ENCODE measurements at places on chromosomes 6 and 20.

DNA sequence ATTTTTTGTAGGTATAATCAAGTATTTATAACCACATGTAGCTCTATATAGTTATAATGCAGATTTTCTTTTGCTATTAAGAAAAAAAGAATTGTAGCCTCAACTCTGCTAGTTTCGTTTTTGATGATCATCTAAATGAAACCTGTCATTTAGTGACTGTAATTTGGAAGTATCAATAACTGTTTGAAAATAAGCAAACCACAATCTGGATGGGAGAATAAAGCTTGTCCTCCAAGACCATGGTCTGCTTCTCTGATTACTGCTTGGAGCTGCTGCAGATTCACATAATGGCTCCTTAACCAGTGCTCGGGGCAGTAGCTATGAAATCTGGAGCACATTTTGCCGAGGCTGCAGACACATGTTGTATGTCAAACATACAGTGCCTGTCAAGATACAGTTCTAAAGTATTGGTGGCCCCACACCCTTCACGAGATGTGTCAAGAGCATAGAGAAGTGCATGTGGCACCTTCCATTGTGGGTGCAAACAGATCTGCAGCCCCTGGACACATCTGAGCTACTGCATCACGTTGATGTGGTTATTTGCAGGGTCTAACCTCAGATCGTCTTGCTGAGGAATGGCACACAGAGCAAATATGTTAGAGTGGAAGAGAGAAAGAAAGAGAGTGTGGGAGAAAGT, 255.7 kb upstream of the SUPT3H start:
- no peak for DNase-seq

DNA sequence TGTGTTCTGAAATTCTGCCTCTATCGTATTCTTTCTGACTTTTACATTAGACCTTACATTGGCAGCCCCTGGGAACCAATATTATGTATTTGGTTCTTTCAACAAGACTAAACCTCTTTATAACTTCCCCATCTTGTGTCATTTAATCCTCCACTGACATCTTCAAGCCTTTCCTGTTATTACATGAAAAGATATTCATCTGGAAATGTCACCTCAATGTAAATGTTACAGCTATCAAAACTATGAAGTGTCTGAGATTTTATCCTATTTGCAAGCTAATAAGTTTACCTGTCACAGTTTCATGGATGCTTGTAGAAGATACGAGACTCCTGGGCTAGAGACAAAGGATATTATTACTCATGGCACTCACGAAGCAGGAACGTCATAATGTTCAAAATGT, 43.9 kb upstream of the NOX3 start:
- DNase-seq: no peak

DNA sequence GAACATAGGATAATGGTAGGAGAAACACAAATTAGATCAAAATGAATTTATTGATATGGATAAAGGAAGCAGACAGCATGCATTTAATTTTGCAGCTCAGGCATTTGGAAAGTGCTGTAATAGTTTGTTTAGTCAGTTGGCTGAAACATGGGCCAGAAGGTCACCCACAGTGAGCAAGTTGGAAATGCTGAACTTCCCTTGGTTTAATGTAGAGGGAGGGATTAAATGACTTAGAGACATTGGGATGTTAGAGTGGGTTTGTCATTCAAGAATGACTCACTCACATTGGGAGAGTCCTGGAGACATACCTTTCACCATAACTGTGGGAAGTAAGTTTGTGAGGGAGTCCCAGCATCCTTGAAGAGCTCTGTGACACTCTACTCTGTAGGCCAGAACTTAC, 231.5 kb upstream of the PLCB4 start:
- DNase-seq: no peak

GRCh38 chr6:38131527-38131965, 312.0 kb downstream of the ZFAND3 start:
- DNase-seq: no peak

DNA sequence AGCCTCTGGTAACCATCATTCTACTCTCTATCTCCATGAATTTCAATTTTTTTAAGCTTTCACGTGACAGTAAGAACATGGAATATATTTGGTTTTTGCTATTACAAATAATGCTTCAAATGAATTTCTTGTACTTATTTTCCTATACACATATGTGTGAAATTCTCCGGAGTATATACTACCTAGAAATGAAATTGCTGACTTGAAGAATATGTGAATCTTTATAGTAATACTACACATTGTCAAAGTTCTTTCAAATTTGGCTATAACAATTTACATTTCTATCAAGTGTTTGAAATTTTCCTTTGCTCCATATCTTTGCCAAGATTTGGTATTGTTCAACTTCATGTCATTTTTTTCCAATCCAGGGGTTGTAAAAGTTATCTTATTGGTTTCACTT, 11.6 kb upstream of the VGLL2 start:
- no peak for DNase-seq

- no peak for DNase-seq
Measured at GRCh38 chr20:37251825-37252477, 9.7 kb downstream of the GHRH start.

GRCh38 chr6:11264100-11264499, 31.6 kb upstream of the NEDD9 start:
- no peak for DNase-seq

- DNase-seq: no peak
Measured at GRCh38 chr20:47343007-47343472, 13.5 kb downstream of the ZMYND8 start.

DNA sequence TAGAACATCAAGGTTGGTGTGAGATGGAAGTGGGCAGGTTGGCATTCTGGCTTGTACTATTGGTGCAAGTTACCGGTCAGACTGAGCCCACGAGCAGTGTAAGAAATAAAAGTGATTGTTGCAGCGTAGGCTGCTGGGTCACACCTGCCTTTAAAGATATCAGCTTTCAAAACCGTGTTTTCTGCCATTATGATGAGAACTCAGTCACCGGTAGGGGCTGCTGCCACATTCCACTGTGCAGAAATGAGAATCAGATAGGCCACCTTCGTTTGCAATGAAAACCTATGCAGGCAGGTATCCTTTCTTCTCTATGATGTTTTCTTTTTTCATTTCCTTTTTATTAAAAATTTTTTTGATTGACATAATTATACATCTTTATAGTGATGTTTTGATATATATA, 168.5 kb downstream of the MYLK4 start:
- DNase-seq: no peak

GRCh38 chr6:111823831-111824607, 49.2 kb downstream of the FYN start:
- no peak for DNase-seq

DNA sequence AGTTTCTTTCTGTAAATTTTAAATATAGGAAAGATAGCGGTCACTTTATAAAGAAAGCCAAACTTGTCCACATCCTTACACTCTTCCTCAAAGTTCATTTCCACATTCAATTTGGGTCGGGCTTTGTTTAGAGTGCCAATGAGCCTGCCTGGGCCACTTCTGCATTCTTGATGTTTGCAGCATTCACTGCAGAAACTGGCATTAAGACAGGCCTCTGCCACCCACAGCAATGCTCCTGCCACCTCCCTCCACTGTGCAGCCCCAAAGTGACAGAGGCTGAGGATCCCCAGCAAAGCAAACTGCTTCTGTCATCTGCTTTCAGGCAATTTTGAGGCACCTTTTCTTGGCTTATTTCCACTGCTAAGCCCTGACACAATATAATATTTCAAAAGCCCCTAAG, 61.2 kb downstream of the TNFAIP3 start:
- DNase-seq: no peak

DNA sequence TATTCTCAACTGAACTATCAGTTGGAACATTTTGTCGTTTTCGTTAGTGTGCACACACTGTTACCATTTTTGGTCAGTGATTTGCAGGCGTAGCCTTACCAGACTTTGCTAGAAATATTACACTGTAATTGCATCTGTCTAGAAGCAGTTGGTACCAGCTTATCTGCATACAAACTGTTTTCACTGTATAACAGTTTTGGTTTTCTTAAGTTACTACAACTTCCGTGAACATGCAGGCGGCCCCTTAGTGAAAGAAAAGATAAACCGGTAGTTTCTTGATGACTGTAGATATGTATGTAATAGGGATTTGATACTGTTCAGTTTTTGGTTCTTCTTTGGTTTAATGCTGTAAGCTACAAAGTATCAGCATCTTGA, 1.3 kb downstream of the DSTN start:
- no peak for DNase-seq

DNA sequence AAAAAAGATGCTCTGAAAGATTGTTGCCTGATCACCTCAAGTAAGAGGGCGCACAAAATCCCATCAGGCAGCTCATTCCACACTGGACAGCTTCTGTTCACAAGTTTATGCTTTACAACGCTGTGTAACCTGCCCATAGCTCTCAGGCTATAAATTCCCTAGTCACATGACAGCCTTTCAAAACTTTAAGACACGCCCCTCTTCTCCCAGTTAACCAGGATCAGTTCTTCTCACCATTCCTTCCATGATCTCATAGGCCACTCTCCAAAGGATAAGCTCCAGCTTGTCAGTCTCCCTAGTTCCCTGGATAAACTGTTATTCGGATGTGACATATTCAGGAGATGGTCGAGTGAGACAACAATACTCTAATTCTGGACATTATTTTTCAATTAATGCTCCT, 15.0 kb downstream of the ADNP start:
- DNase-seq: no peak

GRCh38 chr6:144013486-144013909, 5.4 kb upstream of the PLAGL1 start:
- no peak for DNase-seq

- no peak for DNase-seq
Measured at GRCh38 chr6:152368751-152369624, 268.2 kb downstream of the SYNE1 start.

DNA sequence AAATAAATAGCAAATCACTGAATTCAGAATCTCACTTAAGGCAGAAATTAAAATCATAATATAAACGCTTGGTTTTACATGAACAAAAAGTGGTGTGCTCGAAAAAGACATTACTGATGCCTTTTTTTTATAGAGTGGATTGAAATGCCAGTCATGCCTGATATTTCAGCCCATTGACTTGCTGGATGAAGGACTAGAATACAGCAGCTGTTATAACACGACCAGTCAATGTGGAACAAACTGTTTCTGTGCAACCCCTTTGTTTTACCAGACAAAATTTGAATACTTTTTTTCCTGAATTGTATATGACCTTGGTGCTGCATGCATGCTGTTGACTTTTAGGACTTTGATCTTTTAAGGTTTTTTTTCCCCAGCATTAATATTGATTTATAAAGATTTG, 150.0 kb downstream of the QKI start:
- no peak for DNase-seq

DNA sequence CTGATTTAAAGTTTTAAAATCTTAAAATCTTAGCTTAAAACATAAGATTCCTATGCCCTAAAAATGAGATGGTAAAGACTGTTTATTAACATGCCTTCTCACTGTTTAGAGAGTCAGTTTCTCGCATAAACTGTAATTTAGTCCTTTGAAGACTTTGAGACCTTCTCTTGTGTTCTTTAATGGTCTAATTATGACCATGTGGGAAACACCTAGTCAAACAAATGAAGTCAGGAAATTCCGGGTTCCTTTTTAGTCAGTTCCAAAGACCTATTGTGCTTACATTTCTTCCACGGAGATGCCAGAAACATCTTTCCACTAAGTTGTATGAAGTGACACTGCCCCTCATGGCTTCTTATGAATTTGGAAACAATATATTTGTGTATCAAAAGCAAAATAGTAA, 64.2 kb upstream of the KIF25 start:
- DNase-seq: no peak

DNA sequence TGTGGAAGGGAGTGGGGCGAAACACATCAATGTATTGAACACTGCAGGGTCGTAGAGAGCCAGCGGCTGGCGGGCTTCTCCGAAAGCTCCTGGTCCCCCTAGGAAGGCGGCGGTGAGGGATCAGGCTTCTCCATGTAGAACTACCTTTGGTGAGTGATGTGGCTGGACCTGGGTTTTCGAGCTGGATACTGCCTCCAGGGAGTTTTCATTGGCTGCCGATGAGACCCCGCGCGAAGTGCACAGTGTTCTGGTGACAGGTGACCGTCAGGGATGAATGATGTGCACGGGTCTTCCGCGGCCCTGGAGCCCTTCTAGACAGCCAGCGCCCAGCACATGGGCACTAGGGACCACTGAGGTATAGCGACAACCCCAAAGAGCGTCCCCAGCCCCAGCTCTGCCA, 16.4 kb downstream of the ABT1 start:
- DNase-seq: no peak

DNA sequence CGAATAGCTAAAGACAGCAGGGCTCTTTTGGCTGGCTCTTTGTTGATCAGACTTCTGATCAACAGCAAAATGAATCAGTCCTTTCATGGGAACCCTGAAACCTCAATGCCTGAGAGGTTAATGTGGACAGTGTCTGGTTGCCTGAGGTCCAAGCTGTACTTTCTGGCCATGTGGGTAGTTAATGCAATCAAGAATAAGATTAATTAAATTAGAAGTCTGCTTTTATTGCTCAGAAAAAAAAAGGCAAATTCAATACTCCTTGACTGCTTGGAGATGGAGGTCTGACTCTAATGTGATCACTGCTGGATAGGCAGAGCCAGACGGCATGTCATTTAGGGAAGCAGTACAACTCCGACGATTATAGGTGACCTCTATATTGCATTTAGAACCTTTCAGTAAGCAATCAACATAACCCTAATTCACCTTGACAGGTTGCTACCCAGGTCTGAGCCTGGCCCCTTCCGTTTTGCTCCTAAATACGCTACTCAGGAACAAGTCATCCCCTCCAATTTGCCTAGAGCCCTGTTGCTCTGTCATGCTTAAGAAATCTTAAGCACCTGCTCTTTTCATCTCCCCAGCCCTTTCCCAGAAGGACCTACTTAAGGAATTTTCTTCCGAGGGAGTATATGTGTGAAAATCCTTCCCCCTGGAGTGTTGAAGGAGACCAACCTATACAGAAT, 370.0 kb upstream of the SPTLC3 start:
- no peak for DNase-seq

DNA sequence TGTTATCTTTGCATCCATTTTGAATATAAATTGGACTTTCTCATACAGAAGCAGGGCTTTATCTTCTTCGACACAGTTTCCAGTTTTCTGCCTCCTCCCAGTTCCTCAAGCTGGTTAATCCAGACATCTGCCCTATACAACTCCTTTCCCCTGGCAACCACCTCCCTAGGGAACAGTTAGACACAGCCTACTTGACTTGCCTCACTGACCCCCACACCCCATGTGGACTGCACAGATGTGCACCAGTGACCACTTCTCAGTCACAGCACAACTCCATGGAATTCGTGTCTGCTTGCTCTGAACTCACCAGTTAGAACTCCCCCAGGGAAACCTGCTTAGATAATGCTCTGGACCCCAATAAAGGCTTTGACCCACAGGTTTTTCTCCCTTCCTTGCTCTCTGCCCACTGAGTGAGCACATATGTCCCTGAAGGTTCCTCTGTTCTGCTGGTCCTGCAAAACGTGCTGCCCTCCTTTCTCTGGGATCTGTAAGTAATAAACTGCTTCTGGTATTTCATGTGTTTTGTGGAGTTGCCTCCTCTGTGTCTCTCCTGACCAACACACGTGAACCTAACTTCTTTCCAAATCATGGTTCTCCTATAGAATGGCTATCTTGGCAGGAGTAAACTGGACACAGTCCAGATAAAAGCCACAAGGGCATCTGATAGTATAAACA, 351.2 kb downstream of the CD83 start:
- no peak for DNase-seq
